Bone marrow (tissue), 2 donors: ENCODE measurements at places on chromosomes 7 and 10.

DNA sequence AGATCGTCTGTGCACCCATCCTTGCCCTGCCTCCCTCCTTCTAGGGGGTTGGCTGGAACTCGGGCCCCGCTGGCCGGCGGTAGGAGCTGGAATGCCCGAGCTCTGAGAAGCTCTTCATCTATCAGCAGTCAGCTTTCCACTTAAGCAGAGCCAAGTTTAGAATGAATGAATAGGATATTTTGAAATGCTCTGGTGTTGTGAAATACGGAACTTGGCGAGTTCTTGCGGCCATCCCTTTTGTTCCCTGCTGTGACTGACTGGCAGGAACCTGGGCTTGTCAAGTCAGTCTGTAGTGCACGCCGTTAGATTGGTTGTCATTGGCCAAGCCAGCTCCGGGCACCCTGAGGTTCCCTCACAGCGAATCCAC lies 33.3 kb downstream of the FOXK1 start:
- DNase-seq, result peak; percentile 52

- DNase-seq, result no peak
Observed at GRCh38 chr10:73167458-73167782, 388 bp downstream of the ECD start.

- DNase-seq, result no peak
Observed at GRCh38 chr7:46607176-46607575, 686.1 kb upstream of the IGFBP3 start.

GRCh38 chr10:47098238-47098637 lies 187.0 kb downstream of the PTPN20 start:
- DNase-seq, result no peak

- no peak for DNase-seq
Observed at GRCh38 chr10:7492660-7493046, 81.8 kb upstream of the SFMBT2 start.

- DNase-seq, result no peak
Observed at GRCh38 chr7:375321-375831, 85.4 kb downstream of the FOXL3 start.

DNA sequence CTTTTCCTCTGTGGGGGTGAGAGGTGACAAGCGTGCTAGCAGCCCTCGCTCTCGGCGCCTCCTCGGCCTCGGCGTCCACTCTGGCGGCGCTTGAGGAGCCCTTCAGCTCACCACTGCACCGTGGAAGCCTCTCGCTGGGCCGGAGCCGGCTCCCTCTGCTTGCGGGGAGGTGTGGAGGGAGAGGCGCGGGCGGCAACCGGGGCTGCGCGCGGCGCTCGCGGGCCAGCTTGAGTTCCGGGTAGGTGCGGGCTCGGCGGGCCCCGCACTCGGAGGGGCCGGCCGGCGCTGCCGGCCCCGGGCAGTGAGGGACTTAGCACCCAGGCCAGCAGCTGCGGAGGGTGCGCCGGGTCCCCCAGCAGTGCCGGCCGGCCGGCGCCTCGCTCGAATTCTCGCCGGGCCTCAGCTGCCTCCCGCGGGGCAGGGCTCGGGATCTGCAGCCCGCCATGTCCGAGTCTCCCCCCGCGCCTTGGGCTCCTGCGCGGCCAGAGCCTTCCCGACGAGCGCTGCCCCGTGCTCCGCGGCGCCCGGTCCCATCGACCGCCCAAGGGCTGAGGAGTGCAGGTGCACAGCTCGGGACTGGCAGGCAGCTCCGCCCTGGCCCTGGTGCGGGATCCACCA lies 352.8 kb upstream of the PODXL start:
- no peak for DNase-seq

- DNase-seq, result no peak
Observed at GRCh38 chr10:86300931-86301830, 65.4 kb downstream of the GRID1 start.

DNA sequence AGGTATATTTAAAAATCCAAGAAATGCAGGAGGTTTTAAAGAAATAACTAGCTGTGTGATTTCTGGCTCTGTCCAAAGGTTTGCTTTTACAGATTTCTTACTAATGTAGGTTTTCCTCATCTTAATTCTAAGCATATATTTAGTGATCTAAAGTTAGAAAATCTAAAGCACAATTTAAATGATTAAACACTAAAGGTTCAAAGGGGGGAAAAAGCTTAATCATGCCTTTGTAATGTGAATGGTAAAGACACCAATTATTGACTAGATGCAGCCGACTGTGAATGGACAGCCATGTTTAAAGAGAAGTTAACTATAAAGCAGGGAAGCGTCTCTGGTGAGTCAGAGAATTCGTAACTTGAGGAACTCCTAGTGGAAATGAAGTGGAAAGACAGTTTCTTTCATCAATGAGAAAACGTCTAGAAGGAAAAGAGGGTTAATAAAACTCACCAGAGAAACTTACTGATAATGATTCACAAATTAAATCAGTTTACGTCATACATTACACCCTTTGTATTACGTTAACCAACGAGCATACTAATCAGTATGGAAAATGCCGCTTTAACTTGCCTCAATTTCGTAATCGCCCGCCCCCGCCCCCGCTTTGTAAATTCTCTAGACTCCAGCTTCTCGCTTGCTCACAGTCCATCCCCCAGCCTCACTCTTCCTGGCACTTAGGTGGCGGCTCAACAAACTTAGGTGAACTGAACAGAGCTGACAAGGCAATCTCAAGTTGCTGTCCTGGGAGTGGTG lies 1.1 kb upstream of the HBP1 start:
- DNase-seq, result peak; percentile 68
